LHCN-M2 (cell line): ENCODE measurements at places on chromosomes 4 and X. TPM values are rescaled to one million over a fixed set of nuclear protein-coding genes. Genes with fewer than 3 reads are reported as not detected.

The ZMAT1 gene
- total RNA-seq = 0.06 and 0.11 TPM in 2 replicates

The IL13RA2 gene
- total RNA-seq = not detected in 2 replicates

The PRSS12 gene
- total RNA-seq = 6.6 and 8.2 TPM in 2 replicates

The COMMD8 gene
- total RNA-seq = 53.9 and 62.1 TPM in 2 replicates

The RPL34 gene
- total RNA-seq = 477 and 561 TPM in 2 replicates

The CLDN22 gene
- not detected in 2 replicates for total RNA-seq

The PDE5A gene
- total RNA-seq = 1.6 TPM in 2 replicates

The GPR34 gene
- total RNA-seq = not detected in 2 replicates

The ARAF gene
- 28.0 and 34.0 TPM in 2 replicates for total RNA-seq

The TMEM144 gene
- total RNA-seq = 6.2 and 7.9 TPM in 2 replicates

The PPP2R2C gene
- total RNA-seq = 0.98 and 1.3 TPM in 2 replicates

The TSPAN7 gene
- total RNA-seq = 0.26 and 1.8 TPM in 2 replicates

The AFP gene
- 0.58 TPM in 1 of 2 replicates, not detected in the other for total RNA-seq

The UGT2B15 gene
- total RNA-seq = not detected in 2 replicates

The CLGN gene
- not detected in 2 replicates for total RNA-seq

The WNK3 gene
- not detected in 2 replicates for total RNA-seq
